ENCODE measurements at places on chromosomes 2 and 18.

- DNase-seq = peak; percentile 95
These were observed at the start of gene ATP8B1 for GRCh38 chr18:57803103-57803969. ATP8B1 (minus strand) TSS chr18:57803315; CDS start chr18:57731807, 71,508 bp downstream.

DNA sequence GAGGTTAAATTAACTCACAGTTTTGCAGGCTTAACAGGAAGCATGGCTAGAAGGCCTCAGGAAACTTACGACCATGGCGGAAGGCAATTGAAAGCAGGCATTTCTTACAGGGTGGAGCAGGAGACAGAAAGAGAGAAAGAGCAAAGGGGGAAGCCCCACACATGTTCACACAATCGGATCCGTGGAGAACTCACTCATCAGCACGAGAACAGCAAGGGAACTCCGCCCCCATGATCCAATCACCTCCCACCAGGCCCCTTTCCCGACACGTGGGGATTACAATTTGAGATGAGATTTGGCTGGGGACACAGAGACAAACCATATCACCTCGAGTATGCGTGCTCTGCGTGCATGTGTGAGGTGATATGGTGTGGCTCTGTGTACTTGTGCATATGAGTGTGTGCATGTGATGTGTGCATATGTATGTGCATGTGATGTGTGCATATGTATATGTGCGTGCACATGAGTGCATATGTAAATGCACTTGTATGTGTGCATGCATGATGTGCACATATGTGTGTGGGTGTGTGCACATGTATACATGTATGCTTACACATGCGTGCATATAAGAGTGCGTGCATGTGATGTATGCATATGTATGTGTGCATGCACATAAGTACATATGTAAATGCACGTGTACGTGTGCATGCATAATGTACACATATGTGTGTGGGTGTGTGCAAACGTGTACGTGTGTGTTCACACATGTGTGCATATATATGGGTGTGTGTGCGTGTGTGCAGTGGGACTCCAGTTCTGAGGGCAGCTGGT, 108.7 kb upstream of the HDAC4 start:
- no peak for DNase-seq

DNA sequence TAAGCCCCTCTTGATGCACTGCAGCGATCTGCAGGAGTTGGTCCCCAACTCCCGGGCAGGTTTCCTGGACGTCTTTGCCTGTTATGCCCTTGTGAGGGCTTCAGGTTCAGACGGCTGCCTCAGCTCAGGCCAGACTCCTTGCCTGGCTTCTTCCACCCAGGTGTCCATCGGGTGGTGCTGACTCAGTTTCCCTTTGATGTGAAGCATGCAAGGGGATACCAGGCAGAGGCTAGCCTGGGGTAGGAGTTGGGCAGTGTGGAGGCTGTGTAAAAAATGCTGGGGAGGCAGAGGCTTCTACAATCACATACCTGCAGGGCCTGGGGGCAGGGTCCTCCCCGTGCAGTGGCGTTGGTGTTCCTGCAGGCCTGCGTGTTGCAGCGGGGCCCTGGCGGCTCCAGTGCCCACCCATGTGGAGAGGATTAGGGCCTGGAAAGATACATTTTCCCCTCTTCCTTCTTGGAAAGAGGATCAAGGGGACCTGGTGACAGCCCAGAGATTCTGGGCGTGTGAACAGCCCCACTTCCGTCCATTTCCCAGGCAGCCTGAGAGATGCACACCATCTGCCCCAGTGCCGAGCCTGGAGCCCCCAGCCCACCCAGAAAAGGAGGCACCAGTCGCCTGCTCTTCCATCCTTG, 338.3 kb downstream of the DYSF start:
- DNase-seq = no peak

GRCh38 chr2:13067508-13067907, 350.8 kb downstream of the TRIB2 start:
- no peak for DNase-seq

DNA sequence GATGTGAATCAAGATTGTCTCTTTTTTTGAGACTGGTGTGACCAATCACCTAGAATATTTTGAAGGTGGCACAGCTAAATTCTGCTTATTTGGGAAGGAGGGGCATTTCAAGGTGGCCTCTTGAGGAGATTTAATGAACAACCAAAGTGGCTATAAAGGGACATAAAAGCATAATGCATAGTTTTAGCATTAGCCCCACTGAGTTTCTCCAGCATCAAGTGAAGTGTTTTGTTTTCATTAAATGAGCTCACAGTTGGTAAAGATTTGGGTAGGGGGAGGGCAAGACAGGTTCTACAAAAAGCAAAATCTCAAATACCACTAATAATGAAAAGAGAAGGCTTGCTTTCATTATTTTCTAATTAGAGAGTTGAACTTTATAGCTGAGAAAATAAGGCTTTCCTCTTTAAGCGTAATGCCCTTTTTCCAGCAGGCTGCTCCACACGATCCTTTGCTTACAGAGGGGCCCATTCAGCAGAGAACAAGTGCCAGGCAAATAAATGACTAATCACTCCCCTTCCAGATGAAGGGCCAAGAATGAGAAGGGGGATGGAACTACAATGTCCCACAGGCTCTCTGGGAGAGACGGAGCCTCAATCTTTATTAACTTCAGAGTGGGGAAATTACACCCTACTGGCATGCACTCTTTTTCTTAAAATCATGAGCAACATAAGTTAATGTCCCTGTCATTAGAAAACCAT, 35.9 kb downstream of the LHCGR start:
- DNase-seq = no peak

DNA sequence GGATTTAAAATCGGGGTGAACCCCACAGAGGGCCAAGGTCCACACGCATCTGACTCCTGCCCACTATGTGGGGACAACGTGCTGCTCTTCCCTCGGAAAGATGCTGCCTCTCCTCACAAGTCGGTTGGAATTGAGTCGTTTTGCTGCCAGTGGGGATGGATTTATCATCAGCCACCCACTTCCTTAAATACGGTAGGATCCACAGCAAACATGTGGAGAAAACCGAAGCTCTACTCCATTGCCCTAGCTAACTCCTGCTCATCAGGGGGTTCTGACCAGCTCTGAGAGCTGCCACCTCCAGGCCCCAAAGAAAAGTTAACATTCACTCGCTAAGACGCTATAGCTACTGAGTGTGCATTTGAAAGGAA, 80.9 kb downstream of the CHRNA1 start:
- peak; percentile 27 for DNase-seq

DNA sequence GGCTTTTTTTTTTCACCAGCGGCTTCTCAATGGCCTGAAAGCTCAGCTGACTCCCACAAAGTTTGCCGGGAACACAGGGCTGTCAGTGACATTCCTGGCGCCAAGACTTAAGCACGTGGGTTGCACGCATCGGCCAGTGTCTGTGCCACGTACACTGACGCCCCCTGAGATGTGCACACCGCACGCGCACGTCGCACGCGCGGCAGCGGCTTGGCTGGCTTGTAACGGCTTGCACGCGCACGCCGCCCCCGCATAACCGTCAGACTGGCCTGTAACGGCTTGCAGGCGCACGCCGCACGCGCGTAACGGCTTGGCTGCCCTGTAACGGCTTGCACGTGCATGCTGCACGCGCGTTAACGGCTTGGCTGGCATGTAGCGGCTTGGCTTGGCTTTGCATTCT, 63.2 kb downstream of the CCDC74A start:
- no peak for DNase-seq

GRCh38 chr2:110770404-110770958, 38.1 kb downstream of the ACOXL start:
- no peak for DNase-seq
